ENCODE measurements at places on chromosomes 6 and 20.

GRCh38 chr6:114087496-114087895 lies 116.5 kb upstream of the HDAC2 start:
- no peak for DNase-seq

DNA sequence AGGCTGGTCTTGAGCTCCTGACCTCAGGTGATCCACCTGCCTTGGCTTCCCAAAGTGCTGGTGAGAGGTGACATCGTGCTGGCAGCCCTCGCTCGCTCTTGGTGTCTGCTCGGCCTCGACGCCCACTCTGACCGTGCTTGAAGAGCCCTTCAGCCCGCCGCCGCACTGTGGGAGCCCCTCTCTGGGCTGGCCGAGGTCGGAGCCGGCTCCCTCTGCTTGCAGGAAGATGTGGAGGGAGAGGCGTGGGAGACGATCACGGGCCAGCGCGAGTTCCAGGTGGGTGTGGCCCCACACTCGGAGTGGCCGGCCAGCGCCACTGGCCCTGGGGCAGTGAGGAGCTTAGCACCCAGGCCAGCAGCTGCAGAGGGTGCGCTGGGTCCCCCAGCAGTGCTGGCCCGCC lies 48.1 kb downstream of the ZBTB9 start:
- no peak for DNase-seq

GRCh38 chr20:56934888-56935287 lies 305.8 kb downstream of the TFAP2C start:
- no peak for DNase-seq

- DNase-seq, result no peak
Measured at GRCh38 chr6:121858310-121858709, 422.9 kb downstream of the GJA1 start.

- DNase-seq, result no peak
Measured at GRCh38 chr6:2732503-2733089, 18.1 kb downstream of the MYLK4 start.

GRCh38 chr6:89118931-89119330 lies 1.1 kb upstream of the SRSF12 start:
- DNase-seq, result no peak

DNA sequence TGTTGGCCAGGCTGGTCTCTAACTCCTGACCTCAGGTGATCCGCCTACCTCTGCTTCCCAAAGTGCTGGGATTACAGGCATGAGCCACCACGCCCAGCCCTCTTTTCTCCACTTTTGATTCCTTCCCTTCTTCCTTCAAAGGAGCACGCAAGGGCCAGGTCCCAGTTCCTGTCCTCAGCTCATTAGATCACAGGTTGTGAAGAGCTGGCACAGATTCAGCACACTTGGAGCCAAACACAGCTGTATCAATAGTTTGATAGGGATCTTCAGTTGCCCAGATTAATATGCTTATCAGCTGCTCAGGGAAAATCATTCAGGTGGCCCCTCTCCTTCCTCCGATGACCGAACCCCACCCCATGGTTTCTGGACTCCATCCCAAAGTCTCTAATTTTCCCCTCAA lies 14.4 kb upstream of the SLC22A23 start:
- DNase-seq, result no peak

DNA sequence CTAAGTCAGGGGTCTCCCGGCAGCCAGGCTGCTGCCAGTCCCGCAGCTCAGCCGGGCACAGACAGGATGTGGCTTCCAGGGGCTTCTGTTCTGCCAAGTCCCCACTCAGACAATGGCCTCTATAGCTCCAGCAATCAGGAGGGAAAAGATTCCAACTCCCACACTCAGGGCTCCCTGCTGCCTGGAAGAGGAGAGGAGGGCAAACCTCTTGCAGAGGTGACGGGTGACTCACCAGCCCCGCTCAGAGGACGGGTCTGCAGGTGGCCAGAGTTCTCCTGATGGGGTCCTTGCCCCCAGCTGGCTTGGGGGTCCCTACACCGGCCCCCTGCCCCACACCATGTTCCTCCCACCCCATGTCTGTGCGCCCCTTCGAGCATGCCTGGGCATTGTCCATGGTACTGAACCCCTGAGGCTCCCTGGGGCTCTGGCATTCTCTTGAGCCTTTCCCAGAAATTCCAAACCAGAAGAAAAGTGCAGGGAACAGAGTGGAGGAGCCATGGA lies 32.6 kb downstream of the NTSR1 start:
- peak; percentile 7 for DNase-seq

GRCh38 chr6:3001773-3002293 lies 2.1 kb downstream of the NQO2 start:
- DNase-seq, result peak; percentile 71

DNA sequence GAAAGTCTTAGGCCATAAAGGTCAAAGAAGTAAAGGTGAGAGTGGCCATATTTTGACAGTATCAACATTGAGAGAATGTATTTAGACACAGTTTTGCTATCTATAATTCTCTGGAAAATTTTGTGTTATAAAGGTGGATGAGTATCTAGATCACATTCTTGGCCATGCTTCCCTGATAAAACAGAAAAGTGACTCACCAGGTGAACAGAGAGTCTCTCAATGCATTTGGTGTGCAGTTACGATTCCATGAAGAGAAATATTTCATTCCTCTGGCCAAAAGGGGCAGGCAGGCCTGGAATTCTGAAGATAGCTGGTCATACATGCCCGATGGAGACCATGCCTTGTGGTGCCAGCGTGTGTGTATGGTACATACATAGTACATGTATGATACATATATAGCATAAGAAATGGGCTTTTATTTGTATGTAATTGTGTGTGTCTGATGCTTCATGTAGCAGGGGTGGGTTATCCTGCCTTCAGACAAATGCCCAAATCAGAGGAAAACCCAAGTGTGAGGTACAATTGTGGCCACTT lies 164.0 kb downstream of the SOBP start:
- DNase-seq, result no peak

DNA sequence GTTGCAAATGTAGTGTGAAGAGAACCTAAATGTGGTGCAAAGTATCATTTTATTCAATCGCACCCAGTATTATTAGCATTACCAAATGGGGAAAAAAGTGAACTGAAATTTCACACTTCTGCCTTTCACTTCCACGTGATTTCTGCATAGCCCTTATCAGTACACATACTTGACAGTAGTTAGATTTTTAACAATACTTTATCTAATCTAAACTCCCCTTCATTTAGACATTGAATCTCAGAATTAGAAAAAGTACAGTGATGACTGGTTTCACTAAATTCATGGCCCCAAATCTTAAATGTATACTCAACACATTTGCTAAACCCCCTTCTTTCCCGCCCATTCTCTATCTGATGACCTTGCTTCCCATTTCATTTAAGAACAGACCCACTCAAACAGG lies 14.3 kb downstream of the STX7 start:
- no peak for DNase-seq

- no peak for DNase-seq
Measured at GRCh38 chr20:34017610-34018009, 23.9 kb downstream of the RALY start.

DNA sequence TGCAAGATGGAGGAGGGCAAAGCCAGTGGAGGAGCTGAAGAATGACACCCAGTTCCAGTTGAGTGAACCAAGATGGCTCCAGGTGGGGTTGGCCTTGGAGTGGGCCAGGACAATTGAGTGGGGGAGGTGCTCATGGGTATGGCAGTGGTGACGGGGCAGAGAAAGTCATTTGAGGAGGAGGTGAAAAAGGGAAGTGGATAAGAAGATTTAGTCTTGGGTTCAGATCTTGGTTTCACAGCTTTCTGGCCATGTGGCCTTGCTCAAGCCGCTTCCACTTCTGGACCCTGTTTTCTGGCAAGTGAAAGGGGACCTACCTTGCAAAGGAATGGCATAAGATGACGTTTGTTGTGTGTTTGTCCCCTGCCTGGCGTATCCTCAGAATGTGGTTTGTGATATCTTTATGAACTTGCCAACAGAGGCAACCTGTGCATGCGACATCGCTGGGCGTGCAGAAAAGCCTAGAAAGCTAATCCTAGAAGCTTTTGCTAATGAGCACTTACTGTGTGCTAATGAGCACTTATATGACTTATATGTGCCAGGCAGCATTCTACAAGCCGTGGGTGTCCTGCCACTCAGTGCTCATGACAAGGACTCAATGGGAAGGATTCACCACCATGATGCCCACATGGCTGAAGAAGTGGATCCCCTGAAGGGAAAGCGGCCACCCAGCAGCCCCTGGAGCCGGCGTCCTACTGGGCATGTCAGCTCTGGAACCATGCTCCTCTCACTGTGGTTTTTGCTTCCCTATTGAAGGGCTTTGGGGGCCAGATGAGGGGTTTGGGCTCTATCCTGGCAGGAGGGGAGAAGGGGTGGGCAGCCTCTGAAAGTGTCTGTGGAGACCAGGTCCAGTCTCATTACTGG lies 23.6 kb upstream of the STX16 start:
- no peak for DNase-seq

- DNase-seq, result no peak
Measured at GRCh38 chr6:5481750-5482149, 220.4 kb downstream of the FARS2 start.

GRCh38 chr20:39433466-39433865 lies 471.3 kb downstream of the DHX35 start:
- DNase-seq, result no peak

- DNase-seq, result no peak
Measured at GRCh38 chr6:17452096-17452495, 58.7 kb downstream of the CAP2 start.

- no peak for DNase-seq
Measured at GRCh38 chr6:7649037-7649810, 59.2 kb downstream of the SNRNP48 start.

Data from CD4-positive, alpha-beta T cell treated with Interleukin-2 at 100 ng/mL for 4 hours (primary cell).